ENCODE measurements at places on chromosomes 1 and 21. TPM values are rescaled to one million over a fixed set of nuclear protein-coding genes. Genes with fewer than 3 reads are reported as not detected.

Gene MROH7
- not detected for total RNA-seq

Gene AADACL3
- not detected for total RNA-seq

Gene PLEKHN1
- 9.8 TPM for total RNA-seq

DNA sequence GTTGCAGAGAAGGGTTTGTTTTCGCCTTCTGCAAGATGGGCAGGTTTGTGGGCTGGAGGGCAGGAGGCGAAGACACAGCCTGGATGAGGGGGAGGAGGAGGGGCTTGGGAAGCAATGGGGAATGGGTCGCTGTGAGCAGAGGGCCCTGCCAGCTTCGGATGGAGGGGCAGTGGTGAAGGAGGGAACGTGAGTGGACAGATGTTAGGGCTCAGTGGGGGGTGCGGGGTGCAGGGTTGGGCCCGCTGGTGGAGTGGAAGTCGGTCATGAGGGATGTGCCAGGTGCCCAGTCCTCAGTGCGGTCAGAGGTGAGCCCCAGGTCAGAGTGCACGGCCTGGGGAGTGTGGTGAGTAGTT lies 55.5 kb upstream of the ABCG1 start:
- no peaks in the 10 kb centered on the region for H3K27me3 ChIP-seq
- no peaks in the 10 kb centered on the region for H3K36me3 ChIP-seq
- H3K4me3 ChIP-seq = no peak overlapping the region
- no peak for DNase-seq

- no peak overlapping the region for H3K4me3 ChIP-seq
- DNase-seq = no peak
- H3K36me3 ChIP-seq = no peaks in the 10 kb centered on the region
- no peak overlapping the region for H3K27ac ChIP-seq
- no peaks in the 10 kb centered on the region for H3K27me3 ChIP-seq
- H3K4me1 ChIP-seq = no peaks in the 10 kb centered on the region
Measured at GRCh38 chr1:110466646-110467280, 15.8 kb downstream of the PROK1 start.

Gene GPR25
- total RNA-seq = not detected

DNA sequence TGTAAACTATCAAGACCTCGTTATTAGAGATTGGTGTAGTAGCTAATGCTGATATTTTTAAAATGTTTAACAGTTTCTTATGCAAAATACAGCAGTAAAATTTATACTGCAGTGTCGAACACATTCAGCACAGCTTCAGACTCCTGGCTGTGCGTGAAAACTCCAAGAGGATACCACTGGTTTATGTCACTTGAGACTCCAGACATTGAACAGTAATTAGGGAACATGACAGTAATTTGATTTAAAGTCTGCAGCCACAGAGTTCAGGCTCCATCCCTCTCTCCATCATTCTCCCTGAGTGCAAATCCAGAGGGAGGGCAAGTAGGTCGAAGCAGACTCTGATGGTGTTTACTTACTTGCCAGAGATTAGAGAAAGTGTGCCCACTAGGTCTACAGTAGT lies 94.2 kb downstream of the AK5 start:
- H3K27me3 ChIP-seq = no peaks in the 10 kb centered on the region
- no peak overlapping the region for H3K27ac ChIP-seq
- no peaks in the 10 kb centered on the region for H3K36me3 ChIP-seq
- H3K4me1 ChIP-seq = no peaks in the 10 kb centered on the region
- H3K4me3 ChIP-seq = no peak overlapping the region
- DNase-seq = no peak

DNA sequence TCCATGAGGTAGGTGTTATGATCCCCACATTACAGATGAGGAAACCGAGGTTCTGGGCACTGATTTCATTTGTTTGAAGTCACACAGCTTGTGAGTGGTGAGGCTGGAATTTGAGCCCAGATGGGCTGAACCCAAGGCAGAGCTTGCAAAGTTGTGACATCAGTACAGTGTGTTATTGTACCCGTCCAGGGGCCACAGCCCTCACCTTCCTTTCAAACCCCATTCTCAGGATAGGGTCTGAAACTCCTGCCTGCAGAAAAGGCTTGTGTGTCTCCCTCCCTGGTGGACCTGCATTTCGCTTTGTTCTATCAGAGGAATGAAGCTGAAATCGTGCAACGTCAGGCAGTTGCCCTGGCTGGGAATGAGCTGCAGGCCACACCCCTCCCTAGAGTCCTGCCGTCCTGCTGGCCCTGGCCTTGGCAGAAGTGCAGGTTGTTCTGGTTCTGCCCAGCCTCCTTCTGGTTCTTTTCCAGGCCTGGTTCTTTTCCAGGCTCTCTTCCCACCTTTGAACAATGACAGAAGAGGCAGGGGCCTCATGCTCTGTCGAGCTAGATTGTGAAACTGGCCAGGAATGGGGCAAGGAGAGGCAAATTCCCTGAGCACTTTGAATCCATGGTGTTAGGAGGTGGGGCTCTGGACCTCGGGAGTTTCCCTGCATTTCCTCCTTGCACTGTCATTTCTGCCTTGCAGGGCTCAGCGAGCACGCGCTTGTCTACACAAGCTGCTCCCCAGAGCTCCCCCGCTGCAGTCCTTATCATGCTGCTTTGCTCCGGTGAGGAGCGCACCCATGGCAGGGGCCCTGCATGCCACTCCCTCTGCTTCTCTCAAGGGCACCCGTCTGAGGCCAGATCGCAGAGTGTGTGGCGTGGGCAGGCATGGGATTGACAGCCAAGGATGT lies 8.2 kb upstream of the MYOM3 start:
- no peaks in the 10 kb centered on the region for H3K27me3 ChIP-seq
- DNase-seq = no peak
- no peaks in the 10 kb centered on the region for H3K4me1 ChIP-seq
- H3K36me3 ChIP-seq = no peaks in the 10 kb centered on the region
- H3K4me3 ChIP-seq = no peak overlapping the region

DNA sequence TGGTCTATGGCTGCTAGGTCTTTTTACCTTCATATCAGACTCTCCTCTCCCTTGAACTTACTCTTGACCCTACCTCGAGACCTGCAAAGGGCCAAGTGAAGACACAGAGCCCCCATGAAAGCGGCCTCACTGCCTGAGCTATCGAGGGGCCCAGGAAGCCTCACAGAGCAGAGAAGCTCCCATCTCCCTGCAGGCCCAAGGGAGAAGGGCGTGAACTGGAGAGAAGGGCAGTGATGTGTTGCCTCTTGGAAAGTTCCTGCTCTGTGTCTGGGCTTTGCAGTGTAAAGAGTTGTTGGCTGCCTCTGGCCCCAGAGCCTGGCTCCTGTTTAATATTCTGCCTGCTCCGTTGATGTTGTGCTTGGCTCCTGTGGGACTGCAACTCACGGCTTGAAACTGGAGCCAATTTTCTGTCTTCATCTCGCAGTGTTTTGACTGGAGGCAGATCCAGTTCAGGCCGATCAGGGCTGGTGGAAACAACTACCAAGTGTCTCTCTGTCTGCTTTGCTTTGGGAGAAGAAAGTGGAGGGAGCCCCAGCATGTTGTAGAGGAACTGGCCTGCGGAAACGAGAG lies 4.3 kb downstream of the SERTAD4 start:
- H3K4me1 ChIP-seq = no peaks in the 10 kb centered on the region
- no peaks in the 10 kb centered on the region for H3K36me3 ChIP-seq
- H3K4me3 ChIP-seq = no peak overlapping the region
- H3K27ac ChIP-seq = no peak overlapping the region
- no peak for DNase-seq

DNA sequence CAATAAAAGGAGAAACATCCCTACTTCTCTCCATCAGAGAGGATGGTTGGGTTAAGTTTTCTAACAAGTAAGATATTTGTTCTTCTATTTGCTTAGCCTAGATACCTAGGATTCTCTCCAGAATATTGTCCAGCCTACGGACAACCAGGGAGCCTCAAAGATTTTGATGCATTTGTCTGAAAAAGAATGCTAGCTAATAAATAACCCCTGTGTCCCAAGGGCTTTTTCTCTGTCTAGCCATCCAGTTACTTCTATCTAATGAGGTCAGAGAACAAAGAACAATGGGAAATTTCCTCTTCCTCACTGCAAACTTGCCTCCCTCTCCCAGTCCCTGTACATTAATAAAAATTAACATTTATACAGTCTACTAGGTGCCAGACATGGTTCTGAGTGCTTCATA lies 810 bp downstream of the RGS5 start:
- H3K27me3 ChIP-seq = no peaks in the 10 kb centered on the region
- no peaks in the 10 kb centered on the region for H3K4me1 ChIP-seq
- no peak overlapping the region for H3K4me3 ChIP-seq
- no peak overlapping the region for H3K27ac ChIP-seq
- no peak for DNase-seq
- H3K36me3 ChIP-seq = no peaks in the 10 kb centered on the region

- H3K27me3 ChIP-seq = no peaks in the 10 kb centered on the region
- H3K4me1 ChIP-seq = no peaks in the 10 kb centered on the region
- no peak for DNase-seq
- no peak overlapping the region for H3K27ac ChIP-seq
- H3K4me3 ChIP-seq = no peak overlapping the region
Measured at GRCh38 chr1:164225011-164225410, 334.0 kb upstream of the PBX1 start.

GRCh38 chr1:17610085-17610484 lies 70.6 kb downstream of the ARHGEF10L start:
- no peak for DNase-seq
- no peaks in the 10 kb centered on the region for H3K27me3 ChIP-seq
- H3K4me3 ChIP-seq = no peak overlapping the region
- H3K27ac ChIP-seq = no peak overlapping the region
- no peaks in the 10 kb centered on the region for H3K36me3 ChIP-seq

Gene TAL1
- 0.05 TPM for total RNA-seq

GRCh38 chr1:101283443-101283842 lies 46.6 kb downstream of the S1PR1 start:
- no peak overlapping the region for H3K27ac ChIP-seq
- no peaks in the 10 kb centered on the region for H3K4me1 ChIP-seq
- H3K4me3 ChIP-seq = no peak overlapping the region
- H3K36me3 ChIP-seq = no peaks in the 10 kb centered on the region

- DNase-seq = no peak
- H3K27me3 ChIP-seq = no peaks in the 10 kb centered on the region
- no peaks in the 10 kb centered on the region for H3K36me3 ChIP-seq
- no peak overlapping the region for H3K4me3 ChIP-seq
Measured at GRCh38 chr1:50497007-50497406, 73.8 kb upstream of the DMRTA2 start.

- H3K4me3 ChIP-seq = no peak overlapping the region
- H3K36me3 ChIP-seq = no peaks in the 10 kb centered on the region
- peaks cover 6% of the 10 kb centered on the region for H3K4me1 ChIP-seq
- DNase-seq = no peak
Measured at GRCh38 chr21:45097827-45098387, 23.5 kb downstream of the ADARB1 start.

Gene CFHR1
- 0.23 TPM for total RNA-seq

Gene LRRC40
- total RNA-seq = 15.9 TPM

DNA sequence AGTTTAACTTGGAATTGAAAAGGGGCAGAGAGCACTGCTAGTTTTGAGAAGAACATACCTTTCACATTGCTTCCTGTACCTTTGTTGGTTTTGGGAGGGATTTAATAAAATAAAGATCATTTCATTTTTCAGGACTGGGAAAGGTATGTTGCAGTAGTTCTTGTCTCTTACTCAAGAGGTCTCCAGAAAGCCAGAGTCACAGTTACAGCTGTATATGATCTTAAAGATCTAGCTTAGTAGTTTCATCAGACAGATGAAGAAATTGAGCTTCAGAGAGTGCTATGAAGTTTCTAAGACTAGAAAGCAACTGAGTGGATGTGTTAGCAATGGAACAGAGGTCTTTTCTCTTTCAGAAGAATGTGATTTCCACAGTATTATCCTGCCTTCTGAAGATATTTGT lies 1.0 kb downstream of the OR10K2 start:
- no peak overlapping the region for H3K4me3 ChIP-seq
- H3K4me1 ChIP-seq = no peaks in the 10 kb centered on the region
- H3K27ac ChIP-seq = no peak overlapping the region
- DNase-seq = no peak

Gene KPRP
- not detected for total RNA-seq

GRCh38 chr1:113975211-113975895 lies 3.9 kb upstream of the OLFML3 start:
- DNase-seq = no peak
- H3K27me3 ChIP-seq = no peaks in the 10 kb centered on the region
- H3K36me3 ChIP-seq = peaks cover 10% of the 10 kb centered on the region

GRCh38 chr1:245614476-245614875 lies 459.7 kb downstream of the KIF26B start:
- no peak overlapping the region for H3K4me3 ChIP-seq
- H3K27me3 ChIP-seq = peaks cover 3% of the 10 kb centered on the region
- DNase-seq = no peak
- H3K36me3 ChIP-seq = no peaks in the 10 kb centered on the region

Gene SAMSN1
- 0.44 TPM for total RNA-seq

DNA sequence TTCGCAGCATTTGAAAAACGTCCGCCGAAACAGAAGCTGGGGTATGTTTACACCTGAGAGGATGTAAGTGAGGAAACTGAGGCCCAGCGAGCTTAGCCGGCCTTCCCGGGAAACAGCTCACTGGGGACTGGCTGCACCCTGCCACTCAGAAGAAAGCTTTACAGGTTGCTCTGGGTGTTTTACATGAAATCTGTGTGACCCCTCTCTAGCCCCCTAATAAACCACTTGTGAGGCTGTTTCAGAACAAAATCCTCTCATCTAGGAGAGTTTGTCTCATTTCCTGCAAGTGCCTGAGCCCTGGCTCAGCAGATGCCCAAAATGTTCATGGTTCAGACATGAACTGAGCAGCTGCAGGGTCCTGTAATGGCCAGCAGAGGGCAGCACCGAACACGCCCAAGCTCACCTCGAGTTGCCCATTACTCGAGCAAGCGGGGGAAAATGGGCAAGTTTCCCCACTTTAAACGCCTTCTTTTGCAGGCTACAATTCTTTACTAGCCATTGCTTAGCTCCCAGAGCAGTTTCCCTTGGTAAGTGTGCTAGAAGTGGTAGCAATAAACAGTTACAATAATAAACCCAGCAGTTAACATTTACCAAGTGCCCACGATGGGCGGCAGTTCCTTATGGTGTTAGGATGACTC lies 76.4 kb downstream of the FHAD1 start:
- H3K4me1 ChIP-seq = 0 out of 2 replicates have a peak, but pooled peaks cover 2% of the 10 kb centered on the region
- peak; percentile 61 for DNase-seq
- H3K4me3 ChIP-seq = no peak overlapping the region
- H3K36me3 ChIP-seq = no peaks in the 10 kb centered on the region

- no peaks in the 10 kb centered on the region for H3K4me1 ChIP-seq
- no peak overlapping the region for H3K27ac ChIP-seq
- DNase-seq = no peak
Measured at GRCh38 chr1:198072177-198072576, 84.6 kb upstream of the NEK7 start.

Gene TACSTD2
- total RNA-seq = 0.28 TPM

GRCh38 chr1:247535402-247535801 lies 838 bp downstream of the OR2C3 start:
- no peaks in the 10 kb centered on the region for H3K4me1 ChIP-seq
- H3K27ac ChIP-seq = no peak overlapping the region
- DNase-seq = no peak
- no peaks in the 10 kb centered on the region for H3K36me3 ChIP-seq
- no peak overlapping the region for H3K4me3 ChIP-seq
- H3K27me3 ChIP-seq = no peaks in the 10 kb centered on the region

Measured in Panc1 (cell line).